Caco-2 (cell line): ENCODE measurements at places on chromosomes 1 and 21.
A peak's percentile ranks its signal among the peaks of the same experiment; 100 is the strongest.

DNA sequence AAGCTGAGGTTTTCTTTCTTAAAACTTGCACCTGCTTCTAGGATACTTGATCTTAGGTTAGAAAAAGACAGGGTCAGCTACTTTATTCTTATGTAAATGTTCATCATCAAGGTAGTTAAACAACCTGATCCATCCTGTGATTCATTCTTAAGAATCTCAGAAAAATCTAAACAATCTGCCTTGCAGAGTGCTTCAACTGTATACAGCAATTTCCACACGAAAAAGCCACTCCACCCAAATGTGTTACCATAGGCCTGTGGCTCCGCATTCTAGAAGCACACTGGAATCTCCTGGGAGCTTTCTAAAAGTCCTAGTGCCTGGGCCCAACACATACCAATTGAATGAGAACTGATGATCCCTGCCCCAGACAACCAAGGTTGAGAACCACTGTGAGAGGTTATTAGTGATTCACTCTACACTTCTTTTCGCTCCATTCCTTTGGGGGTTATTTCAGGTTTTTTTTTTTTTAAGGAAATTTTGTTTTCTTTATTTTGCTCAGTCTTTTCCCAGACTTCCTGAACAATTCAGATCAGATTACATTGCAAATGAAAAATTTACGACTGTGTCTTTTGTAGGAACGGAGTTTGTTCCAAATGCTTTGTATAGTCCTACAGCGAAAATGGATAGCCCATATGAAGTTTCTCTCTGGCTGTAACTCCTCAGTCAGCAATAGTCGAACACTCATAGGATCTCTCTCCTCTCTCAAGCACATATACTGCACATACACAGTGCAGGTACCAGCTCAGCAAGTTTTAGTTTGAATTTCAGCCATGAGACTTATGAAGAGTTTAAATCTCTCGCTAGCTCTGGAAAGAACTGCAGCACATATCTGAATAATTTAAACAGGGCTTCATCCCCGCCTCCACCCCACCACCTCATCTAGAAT, 16.1 kb downstream of the SMYD2 start:
- H3K4me3 ChIP-seq = no peak overlapping the region
- no peaks in the 10 kb centered on the region for H3K36me3 ChIP-seq
- no peak for DNase-seq
- no peaks in the 10 kb centered on the region for H3K27me3 ChIP-seq
- H3K4me1 ChIP-seq = peaks cover 20% of the 10 kb centered on the region
- H3K27ac ChIP-seq = peak overlapping the region; percentile 7

GRCh38 chr1:238345837-238346236, 455.1 kb upstream of the ZP4 start:
- no peak overlapping the region for H3K4me3 ChIP-seq
- H3K27ac ChIP-seq = no peak overlapping the region
- no peaks in the 10 kb centered on the region for H3K4me1 ChIP-seq
- no peak for DNase-seq

DNA sequence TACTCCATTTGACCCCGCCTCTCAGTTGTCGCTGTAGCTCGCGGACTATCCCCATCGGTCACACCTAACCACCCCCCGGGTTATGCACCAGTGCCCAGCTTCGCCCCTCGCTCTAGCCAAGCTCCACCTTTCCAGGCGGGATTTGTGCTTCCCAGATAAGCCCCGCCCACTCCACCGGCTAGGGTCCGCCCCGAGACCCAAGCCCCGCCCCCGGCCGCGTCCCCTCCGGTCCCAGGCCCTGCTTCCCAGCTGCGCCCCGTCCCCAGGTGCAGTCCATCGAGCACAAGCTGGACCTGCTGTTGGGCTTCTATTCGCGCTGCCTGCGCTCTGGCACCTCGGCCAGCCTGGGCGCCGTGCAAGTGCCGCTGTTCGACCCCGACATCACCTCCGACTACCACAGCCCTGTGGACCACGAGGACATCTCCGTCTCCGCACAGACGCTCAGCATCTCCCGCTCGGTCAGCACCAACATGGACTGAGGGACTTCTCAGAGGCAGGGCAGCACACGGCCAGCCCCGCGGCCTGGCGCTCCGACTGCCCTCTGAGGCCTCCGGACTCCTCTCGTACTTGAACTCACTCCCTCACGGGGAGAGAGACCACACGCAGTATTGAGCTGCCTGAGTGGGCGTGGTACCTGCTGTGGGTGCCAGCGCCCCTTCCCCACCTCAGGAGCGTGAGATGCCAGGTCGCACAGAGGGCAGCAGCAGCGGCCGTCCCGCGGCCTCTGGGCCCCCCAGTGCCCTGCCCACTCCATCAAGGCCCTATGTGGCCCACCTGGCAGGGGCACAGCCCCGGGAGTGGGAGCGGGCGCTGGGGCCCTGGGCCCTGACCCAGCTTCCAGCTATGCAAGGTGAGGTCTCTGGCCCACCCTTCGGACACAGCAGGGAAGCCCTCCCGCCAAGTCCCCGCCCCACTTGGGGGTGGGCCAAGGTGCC, 23.9 kb downstream of the CITED4 start:
- no peaks in the 10 kb centered on the region for H3K27me3 ChIP-seq
- no peaks in the 10 kb centered on the region for H3K36me3 ChIP-seq
- H3K4me1 ChIP-seq = no peaks in the 10 kb centered on the region
- DNase-seq = no peak

- H3K4me3 ChIP-seq = no peak overlapping the region
- no peak for DNase-seq
- H3K36me3 ChIP-seq = no peaks in the 10 kb centered on the region
- no peak overlapping the region for H3K27ac ChIP-seq
- H3K27me3 ChIP-seq = no peaks in the 10 kb centered on the region
Measured at GRCh38 chr1:224743608-224744164, 127.6 kb downstream of the CNIH3 start.

DNA sequence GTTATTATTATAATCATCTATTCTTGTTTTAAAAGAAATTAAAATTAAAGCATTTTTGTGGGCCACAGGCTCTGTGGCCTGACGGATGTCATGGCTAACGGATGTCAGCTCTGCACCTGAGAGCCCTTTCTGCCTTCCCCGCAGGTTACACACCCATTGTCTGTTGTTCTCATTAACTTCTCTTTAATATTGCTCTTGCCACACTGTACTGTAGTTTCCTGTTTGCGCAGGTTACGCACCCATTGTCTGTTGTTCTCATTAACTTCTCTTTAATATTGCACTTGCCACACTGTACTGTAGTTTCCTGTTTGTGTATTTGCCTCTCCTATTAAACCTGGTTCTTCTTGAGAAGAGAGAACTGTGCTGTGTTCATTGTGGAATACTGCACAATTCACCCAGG, 294.4 kb upstream of the PLXNA2 start:
- no peaks in the 10 kb centered on the region; the same call in 1 of the 2 replicates for H3K27me3 ChIP-seq
- no peak overlapping the region for H3K27ac ChIP-seq
- no peak overlapping the region for H3K4me3 ChIP-seq
- no peaks in the 10 kb centered on the region for H3K36me3 ChIP-seq
- no peak for DNase-seq

- no peaks in the 10 kb centered on the region for H3K36me3 ChIP-seq
- H3K4me3 ChIP-seq = no peak overlapping the region
- H3K4me1 ChIP-seq = no peaks in the 10 kb centered on the region
Measured at GRCh38 chr1:154842635-154843034, 27.4 kb downstream of the KCNN3 start.

DNA sequence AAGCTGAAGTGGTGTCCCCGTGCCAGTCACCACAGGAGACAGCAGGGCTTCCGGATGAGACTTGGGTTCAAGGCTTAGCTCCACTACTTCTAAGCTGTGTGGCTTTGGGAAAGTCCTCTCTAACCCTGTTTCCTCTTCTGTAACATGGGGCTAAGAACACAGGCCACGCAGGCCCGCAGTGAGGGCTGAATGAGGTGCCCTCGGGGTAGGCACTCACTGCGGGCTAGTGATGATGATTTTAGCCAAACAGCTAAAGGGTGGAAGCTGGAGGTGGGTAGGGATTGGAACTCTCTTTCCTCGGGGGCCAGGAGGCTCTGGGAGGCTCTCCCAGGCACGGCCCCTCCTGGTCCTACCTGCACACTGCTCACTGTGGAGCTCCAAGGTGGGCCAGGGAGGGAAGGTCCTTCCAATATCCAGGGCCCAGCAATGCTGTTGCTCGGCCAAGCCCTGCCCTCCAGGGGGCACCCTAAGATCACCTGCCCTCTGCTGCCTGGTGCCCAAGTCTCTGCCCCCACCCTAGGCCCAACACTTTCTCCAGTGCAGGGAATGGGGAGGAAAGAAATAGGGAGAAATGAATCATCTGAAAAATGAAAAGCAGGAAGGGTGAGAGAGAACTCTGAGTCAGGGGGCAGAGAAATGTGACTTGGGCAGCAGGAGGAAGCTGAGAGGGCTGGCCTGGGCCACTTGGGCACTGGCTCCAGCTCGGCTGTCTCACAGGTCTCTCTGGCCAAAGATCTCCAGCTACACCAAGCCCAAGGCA, 19.2 kb upstream of the EVA1B start:
- no peak overlapping the region for H3K27ac ChIP-seq
- H3K4me3 ChIP-seq = no peak overlapping the region
- H3K36me3 ChIP-seq = no peaks in the 10 kb centered on the region
- no peaks in the 10 kb centered on the region for H3K27me3 ChIP-seq
- peak; percentile 36 for DNase-seq

- no peaks in the 10 kb centered on the region for H3K27me3 ChIP-seq
- DNase-seq = no peak
- H3K4me1 ChIP-seq = no peaks in the 10 kb centered on the region
- no peaks in the 10 kb centered on the region for H3K36me3 ChIP-seq
- H3K4me3 ChIP-seq = no peak overlapping the region
Measured at GRCh38 chr1:56874689-56875088, 20.1 kb downstream of the C8A start.

- DNase-seq = no peak
- H3K36me3 ChIP-seq = no peaks in the 10 kb centered on the region
- no peaks in the 10 kb centered on the region for H3K27me3 ChIP-seq
- no peak overlapping the region for H3K4me3 ChIP-seq
- H3K27ac ChIP-seq = no peak overlapping the region
Measured at GRCh38 chr1:111587509-111588174, 31.9 kb upstream of the RAP1A start.

- H3K27me3 ChIP-seq = no peaks in the 10 kb centered on the region
- H3K36me3 ChIP-seq = no peaks in the 10 kb centered on the region; the same call in 1 of the 2 replicates
- no peak overlapping the region for H3K27ac ChIP-seq
- no peak for DNase-seq
Measured at GRCh38 chr1:163361123-163361934, 39.6 kb downstream of the NUF2 start.

GRCh38 chr1:77487631-77488030, 194.8 kb downstream of the ZZZ3 start:
- H3K4me3 ChIP-seq = no peak overlapping the region

- H3K4me3 ChIP-seq = no peak overlapping the region
- H3K36me3 ChIP-seq = no peaks in the 10 kb centered on the region
- H3K27me3 ChIP-seq = no peaks in the 10 kb centered on the region
- DNase-seq = no peak
Measured at GRCh38 chr1:110857964-110858948, 14.7 kb upstream of the CD53 start.

GRCh38 chr1:96362623-96363022, 359.0 kb upstream of the PTBP2 start:
- no peaks in the 10 kb centered on the region for H3K27me3 ChIP-seq
- no peak overlapping the region for H3K27ac ChIP-seq
- no peak for DNase-seq
- H3K4me3 ChIP-seq = no peak overlapping the region
- H3K36me3 ChIP-seq = no peaks in the 10 kb centered on the region

DNA sequence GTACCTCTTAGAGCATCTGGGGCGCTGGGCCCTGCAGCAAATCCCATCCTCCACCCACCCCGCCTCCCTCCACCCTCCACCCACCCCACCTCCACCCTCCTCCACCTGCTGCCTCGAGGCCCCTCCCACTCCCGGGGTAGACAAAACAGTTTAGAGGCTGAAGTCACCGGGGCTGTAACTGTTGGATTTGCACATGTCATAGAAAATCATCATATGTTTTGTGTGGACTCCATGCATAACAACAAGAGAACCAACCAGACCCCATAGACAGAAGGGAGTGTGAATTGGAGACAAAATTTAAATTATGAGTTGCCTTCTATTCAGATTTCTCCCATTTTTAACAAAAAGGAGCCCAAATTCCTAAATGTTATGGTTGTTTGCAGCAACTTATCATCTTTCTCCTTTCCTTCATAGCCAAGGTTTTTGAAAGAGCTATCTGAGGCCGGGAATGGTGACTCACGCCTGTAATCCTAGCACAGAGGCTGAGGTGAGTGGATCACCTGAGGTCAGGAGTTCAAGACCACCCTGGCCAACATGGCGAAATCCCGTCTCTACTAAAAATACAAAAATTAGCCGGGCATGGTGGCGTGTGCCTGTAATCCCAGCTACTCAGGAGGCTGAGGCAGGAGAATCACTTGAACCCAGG, 28.2 kb upstream of the LGALS8 start:
- H3K4me1 ChIP-seq = peaks cover 48% of the 10 kb centered on the region
- peak; percentile 68 for DNase-seq
- peak overlapping the region; percentile 79 for H3K27ac ChIP-seq
- no peaks in the 10 kb centered on the region for H3K27me3 ChIP-seq

- H3K4me3 ChIP-seq = no peak overlapping the region
- H3K27ac ChIP-seq = no peak overlapping the region
- H3K4me1 ChIP-seq = no peaks in the 10 kb centered on the region
- DNase-seq = no peak
Measured at GRCh38 chr1:51168266-51168845, 66.3 kb downstream of the C1orf185 start.

GRCh38 chr21:36079010-36079649, 9.3 kb downstream of the CBR1 start:
- H3K4me3 ChIP-seq = no peak overlapping the region
- H3K4me1 ChIP-seq = no peaks in the 10 kb centered on the region
- H3K27me3 ChIP-seq = no peaks in the 10 kb centered on the region
- H3K27ac ChIP-seq = peak overlapping the region; percentile 24
- no peak for DNase-seq

- peak overlapping the region; percentile 39 for H3K27ac ChIP-seq
- DNase-seq = no peak
- no peak overlapping the region for H3K4me3 ChIP-seq
Measured at GRCh38 chr1:155990005-155990739, 11.8 kb upstream of the ARHGEF2 start.

DNA sequence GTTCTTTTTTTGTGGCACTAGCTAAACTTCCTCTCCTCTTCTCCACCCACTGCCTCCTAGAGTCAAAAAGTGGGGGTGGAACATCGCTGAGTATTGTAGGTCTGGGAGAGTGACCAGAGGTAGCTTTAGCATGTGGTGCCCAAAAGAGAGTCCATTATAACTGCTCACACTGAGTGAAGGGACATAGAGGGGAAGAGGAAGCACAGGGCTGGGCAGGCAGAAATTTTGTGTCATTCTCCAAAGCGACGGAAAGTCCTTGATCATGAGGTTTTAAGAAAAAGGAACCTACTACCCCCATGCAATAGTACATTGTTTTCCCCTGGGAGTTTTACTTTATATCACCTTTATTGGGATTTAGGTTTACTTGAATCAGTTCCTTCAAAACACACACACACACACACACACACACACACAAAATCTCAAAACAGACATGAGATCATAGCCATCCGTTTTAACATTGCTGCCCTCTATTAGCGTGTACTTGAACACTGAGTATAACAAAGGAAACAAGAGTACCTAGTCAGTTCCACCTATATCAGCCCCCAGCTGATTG, 4.1 kb downstream of the CD84 start:
- no peaks in the 10 kb centered on the region for H3K27me3 ChIP-seq
- no peak overlapping the region for H3K4me3 ChIP-seq
- DNase-seq = no peak
- no peaks in the 10 kb centered on the region for H3K4me1 ChIP-seq
